ELR (cell line): ENCODE measurements at places on chromosomes 12 and 14.

DNA sequence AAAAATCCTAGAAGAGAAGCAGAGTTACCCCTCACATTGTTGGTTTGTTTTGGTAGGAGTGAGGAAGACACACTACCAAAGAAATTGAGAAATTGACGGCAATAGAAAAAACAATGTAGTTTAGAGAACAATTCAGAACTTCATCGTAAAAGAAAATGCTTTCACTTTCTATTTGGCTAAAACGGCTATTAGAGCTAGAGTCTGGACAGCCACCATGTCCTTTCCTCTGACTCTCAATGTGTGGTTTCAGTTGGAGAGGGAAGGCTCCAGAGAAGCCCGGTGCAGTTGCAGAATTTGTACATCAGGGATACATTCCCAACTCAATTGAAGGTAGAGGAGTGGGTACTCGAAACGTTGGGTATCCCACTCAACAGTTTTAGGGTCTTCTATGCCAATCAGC lies 535.3 kb downstream of the GALC start:
- no peak for DNase-seq

GRCh38 chr12:6953442-6954315 lies 2.5 kb downstream of the PTPN6 start:
- DNase-seq = no peak

GRCh38 chr14:100654814-100655740 lies 67.9 kb upstream of the BEGAIN start:
- DNase-seq = no peak

DNA sequence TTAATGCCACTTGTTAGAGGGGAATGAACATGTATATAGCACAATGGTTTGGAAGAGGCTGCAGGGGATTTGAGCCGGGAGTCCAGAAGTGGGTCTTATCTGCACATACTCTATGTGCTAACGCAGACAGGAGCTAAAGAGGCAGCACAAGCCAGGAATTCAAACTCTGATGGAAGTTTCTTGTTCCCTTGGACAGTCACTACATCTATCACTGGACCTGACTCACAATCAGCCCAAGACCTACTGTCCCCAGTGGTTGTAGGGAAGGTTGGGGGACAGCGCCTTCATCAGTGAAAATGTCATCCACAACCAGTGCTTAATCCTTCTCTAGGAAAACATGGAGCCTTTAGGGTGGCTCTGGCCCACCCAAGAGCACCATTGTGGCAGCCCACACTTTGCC lies 107.8 kb downstream of the GCH1 start:
- DNase-seq = no peak

- no peak for DNase-seq
These were observed 85.9 kb downstream of the CCDC88C start for GRCh38 chr14:91331721-91332120.

- DNase-seq = no peak
These were observed 218.4 kb upstream of the C14orf180 start for GRCh38 chr14:104361101-104361591.

DNA sequence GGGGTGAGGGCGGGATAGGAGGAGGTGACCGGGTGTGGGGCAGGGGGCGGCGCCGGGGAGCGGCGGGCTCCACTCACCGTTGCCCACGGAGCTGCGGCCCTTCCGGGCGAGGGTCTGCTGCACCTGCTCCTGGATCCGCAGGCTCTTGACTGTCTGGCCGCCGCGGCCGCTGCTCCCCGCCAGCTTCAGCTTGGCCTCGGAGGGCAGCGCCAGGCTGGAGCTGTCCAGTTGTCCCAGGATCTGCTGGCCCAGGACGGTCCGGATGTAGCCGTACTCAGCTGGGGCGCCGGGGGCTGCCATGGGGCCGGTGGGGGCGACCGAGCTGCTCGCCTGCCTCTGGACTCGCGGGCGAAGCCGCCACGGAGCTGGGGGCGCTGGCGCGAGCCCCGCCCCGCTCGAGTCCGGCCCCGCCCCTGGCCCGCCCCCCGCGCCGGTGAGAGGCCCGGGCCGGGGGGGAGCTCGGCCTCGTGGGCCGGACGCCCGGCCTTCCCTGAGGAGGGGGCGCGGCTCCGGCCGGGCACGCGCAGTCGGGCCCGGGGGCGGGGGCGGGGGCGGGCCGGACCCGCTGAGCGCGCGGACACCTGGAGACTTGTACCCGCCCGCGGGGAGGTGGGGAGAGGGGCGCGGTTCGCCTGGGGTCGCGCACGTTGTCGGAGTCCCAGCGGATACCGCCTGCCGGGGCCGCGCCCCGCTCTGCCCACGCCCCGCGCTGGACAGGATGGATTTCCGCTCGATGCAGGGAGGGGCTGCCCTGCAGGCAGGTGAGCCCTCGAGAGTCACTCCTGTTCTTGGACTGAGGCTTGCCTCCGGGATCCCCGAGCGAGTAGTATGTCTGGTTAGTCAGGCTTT lies at the start of gene PKP2:
Gene PKP2, minus strand, starts transcription at position 346 of the 849 bp plus-strand sequence. Its CDS starts 46 bp downstream, at position 300.
- DNase-seq = no peak

DNA sequence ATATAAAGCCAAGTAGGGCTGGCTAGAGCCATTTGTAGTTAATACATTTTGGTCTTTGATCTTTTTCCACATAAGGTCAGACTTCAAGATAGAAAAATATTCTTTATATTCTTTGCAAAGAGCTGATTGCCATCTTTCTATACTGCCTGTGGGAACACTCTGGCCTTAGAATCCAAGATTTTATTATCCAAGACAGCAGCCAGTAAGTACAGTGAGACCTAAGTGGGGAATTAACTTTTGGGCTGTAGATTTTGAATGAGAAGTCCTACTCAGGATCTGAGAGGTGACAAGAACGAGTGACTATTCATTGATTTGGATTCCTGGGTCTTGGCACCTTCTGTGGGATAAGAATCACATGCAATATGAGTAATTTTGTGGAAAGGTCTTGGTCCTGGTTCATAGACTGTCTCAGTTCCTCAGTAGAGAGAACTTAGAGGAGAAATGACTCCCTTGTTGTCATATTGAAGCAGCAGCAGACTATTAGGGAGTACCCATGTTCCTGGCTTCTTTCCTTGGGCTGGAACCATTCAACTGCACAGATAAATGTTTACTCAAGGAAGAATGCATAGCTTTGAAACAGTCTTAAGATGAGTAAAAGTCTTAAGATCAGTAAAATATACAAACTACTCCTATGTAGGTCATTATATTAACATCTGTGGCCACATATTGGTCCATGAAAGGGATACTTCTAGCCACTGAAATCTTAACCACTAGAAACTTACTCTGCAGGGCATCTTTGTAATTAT lies 353.8 kb downstream of the RAD51B start:
- DNase-seq = no peak

- peak; percentile 20 for DNase-seq
These were observed 42.6 kb upstream of the C12orf42 start for GRCh38 chr12:103538397-103538796.

DNA sequence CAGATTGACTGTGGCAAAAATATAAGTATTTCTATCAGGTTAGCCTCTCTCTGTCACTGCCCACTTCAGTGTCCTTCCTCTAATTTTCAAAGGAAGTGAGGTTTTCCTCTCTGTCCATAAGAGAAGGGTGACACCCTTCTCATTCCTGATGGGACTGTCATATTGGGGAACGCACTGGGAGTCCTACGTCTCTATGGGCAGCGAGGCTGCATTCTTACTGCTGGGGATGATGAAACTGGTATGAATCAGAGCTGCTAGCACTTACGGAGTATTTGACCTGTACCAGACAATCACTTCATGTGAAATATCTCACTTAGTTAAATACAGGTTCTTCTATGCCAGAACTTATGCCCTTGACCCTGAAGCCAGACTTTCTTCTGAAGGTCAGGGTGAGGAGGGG lies 436.3 kb downstream of the DPF3 start:
- DNase-seq = peak; percentile 94

- DNase-seq = no peak
These were observed 133.3 kb downstream of the TBX5 start for GRCh38 chr12:114272605-114273004.

DNA sequence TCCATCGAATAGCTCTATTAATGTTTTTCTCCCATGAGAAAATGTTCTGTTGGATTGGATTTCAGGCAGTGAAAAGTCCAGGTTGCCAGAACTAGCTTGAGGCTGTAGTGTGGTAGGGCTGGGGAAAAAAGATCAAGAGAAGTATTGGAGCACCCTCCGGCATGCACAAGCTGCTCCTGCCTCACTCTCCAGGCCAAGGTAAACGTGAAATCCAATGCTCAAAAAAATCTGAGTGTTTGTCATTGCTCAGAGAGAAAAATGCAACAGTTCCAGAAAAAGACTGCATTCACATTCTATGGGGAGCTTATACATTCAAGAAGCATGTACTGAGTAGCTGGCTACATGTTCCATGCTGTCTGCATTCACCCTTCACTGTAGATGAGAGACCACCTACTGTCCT lies 680.9 kb upstream of the TBX3 start:
- DNase-seq = no peak

DNA sequence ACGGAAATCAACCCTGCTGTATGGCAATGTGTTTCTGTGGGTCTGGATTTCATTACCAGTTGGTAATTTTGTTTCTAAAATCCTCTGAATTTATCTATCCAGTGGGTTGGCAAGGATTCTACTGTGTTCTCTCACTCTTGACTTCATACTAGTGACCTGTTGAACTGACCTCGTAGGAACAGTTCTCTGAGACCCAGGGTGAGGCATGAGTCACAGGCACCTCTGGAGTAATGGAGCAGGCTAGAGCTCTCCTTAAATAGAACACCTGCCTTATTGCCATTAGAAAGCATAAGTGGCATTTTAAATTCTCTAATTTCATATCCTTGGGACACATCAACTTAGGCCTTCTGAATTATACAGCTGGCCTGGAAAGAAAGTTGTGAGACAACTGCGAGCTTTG lies 258.3 kb upstream of the NAV3 start:
- no peak for DNase-seq

DNA sequence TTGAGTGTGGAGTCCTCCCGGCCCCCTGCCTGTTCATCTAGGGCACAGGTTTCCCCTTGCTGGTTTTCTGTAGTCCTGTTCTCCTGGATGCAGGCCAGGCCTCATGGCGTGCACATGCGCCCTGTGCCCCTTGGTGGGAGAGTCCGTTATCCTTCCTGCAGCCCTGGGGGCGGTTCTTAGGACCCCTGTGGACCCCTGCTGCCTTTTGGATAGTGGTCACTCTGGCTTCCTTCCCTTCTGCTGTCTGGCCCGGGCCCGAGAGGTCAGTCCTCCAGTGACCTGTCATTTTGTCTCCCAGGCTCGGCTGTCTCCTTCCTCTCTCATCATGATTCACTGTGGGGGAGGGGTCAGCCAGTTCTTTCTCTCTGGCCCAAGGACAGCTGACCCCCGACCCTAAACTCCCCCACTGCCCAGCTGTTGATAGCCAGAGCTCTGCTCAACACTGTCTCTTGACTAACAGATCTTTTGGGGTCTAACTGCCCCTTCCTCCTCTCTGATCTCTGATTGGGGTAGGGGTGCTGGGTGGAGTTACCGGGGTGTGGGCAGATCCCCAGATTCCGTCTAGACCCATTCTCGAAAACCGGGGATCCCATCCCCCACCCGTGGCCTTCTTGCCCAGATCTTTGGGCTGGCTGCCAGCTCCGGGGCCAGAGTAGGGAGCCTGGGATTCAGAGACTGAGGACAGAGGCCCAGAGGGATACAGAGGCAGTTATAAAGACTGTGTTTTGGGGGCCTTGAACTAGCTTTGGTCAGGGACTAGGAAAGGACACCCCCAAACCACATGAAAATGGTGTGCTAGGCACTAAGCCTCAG lies 7.0 kb downstream of the CCND2 start:
- DNase-seq = no peak

DNA sequence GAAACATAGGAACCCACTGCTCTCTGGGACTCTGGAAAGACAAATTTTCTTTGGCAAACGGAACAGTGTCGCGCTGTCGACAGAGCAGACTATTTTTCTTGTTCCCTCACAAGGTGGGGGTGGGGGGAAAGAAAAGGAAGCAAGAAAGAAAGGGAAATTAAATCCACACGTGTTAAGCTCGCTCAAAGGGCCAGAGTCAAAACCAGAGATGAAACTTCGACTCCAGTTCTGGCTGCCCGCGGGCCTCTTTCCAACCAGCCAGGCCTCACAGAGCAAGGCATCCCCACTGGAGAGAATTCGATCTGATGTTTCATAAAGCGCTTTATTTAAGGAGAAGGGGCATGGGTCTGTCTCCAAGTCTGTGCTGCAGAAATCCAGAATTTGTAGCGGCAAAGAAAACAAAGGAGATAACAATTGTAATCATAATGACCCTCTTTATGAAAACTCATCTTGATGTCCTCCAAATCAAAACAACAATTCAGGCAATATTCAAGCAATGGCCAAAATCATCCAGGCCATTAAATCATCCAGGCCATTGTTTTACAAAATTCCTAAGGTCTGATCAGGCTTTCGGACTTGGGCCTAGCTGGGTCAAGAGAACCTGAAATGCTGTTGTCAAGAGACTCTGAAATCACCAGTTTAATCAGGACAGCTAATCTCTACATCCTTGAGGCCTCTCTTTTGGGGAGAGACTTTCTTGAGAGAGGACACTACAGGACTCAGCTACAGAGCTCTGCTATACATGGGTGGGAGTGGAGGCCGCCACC lies 5.3 kb upstream of the TBX5 start:
- DNase-seq = peak; percentile 38

GRCh38 chr14:103101963-103102688 lies 7.6 kb downstream of the EXOC3L4 start:
- no peak for DNase-seq

DNA sequence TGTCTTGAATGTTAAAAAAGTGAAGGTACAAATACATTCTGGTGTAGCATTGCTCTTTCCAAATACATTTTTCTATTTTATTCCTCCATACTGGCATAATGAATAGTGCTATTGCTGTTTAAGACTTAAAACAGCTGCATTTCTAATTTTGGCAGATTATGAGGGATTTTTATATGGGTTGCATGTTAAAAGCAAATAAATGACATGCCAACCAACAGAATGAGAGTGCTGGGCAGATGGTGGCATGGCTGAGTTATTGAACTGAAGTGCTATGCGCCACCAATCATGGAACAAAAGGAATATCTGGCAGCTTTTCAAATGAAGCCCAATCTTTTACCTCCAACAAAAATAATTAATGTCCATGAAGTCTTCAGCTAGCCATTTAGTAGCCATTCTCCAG lies 215.0 kb downstream of the PRKD1 start:
- DNase-seq = no peak

DNA sequence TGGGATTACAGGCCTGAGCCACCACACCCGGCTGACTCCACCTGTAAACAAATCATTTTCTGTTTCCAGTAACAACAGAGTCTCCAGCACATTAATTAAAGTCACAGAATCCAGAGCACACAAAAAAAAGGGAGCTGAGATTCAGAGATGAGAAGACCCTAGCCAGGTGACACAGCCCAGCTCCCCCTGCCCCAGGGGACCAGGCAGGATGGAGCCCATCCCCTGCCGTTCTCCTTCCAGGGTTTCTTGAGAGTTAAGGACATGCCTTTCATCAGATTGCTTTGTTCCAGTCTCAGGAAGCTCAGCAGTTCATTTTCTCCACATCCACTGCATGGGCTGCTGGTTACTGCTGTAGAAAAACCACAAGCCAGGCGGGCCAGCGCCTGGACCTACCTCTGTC lies 81.2 kb downstream of the RIMBP2 start:
- no peak for DNase-seq

GRCh38 chr12:109927622-109928021 lies 27.5 kb downstream of the TCHP start:
- DNase-seq = peak; percentile 74

GRCh38 chr12:26466726-26467125 lies 271.4 kb downstream of the SSPN start:
- no peak for DNase-seq

GRCh38 chr12:52146822-52147366 lies 44.9 kb downstream of the KRT80 start:
- DNase-seq = no peak

GRCh38 chr12:56880125-56880992 lies 53.8 kb downstream of the SDR9C7 start:
- no peak for DNase-seq

- DNase-seq = peak; percentile 31
These were observed 28.7 kb upstream of the P2RX4 start for GRCh38 chr12:121181181-121181580.

- DNase-seq = no peak
These were observed 4.1 kb downstream of the CD163L1 start for GRCh38 chr12:7439579-7440505.
